Stimulated activated CD8-positive, alpha-beta memory T cell treated with anti-CD3 and anti-CD28 coated beads, Interleukin-15, amount 100 ng/mL, for 4 hours (primary cell): ENCODE measurements at places on chromosomes 4 and X.

- DNase-seq = no peak
Observed at GRCh38 chr4:127509155-127509554, 123.6 kb upstream of the INTU start.

- no peak for DNase-seq
Observed at GRCh38 chr4:163591614-163592020, 97.1 kb downstream of the TMA16 start.

DNA sequence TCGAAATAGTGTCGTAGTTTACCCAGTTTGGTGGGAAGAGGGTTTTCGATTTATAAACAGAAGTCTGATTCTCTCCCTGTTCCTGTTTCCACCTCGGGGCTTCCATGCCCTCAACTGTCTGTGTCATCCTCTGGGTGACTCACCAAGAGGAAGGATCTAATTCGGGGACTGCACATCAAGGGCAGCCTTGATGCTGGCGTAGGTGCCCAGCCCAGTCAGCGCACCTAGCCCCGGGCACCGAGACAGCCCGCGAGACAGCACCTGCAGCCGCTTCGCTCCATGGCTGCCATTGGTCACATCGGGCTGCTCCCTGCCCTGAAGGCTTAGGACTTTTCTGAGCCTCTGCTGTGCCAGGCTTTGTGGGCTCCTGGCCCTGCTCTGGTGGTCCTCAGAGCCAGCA lies 7.7 kb downstream of the ABCD1 start:
- DNase-seq = no peak

DNA sequence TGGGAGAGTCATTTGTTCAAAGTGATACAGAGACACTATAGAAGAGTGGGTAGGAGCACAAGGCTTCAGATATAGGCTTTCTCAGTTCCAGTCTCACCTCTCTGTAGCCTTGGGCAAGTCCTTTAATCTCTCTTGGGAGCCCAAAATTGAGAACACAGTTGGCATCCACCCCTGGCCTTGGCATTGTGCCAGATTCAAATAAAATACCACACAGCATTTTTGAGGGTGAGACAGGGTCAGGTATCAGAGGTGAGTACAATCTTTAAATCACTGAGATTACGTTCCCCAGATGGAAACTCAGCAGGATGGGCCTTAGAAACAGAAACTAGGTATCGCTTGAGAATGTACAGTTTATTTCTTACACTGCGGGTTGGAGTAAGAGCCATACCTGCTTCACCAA lies 25.2 kb upstream of the SMIM10L2A start:
- DNase-seq = no peak

- no peak for DNase-seq
Observed at GRCh38 chr4:2511645-2512131, 24.8 kb upstream of the FAM193A start.

DNA sequence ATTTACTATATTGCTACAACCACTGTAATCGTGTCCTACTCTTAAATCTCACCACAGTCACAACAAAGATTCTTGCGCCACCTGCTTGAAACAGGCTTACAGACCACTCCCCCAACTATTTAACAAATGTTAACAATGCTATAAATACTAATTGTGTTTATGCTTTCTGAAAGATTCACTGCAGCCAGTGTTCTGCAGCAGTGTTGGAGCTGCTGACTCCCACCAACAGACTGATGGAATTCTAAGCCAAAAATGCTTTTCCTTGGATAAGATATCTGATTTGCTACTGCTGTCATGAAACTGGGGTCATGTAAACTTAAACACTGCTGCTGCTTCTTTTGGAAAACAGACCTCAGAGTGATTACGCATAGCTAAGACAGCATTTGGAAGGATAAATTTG lies 244.2 kb upstream of the MAB21L2 start:
- DNase-seq = no peak

DNA sequence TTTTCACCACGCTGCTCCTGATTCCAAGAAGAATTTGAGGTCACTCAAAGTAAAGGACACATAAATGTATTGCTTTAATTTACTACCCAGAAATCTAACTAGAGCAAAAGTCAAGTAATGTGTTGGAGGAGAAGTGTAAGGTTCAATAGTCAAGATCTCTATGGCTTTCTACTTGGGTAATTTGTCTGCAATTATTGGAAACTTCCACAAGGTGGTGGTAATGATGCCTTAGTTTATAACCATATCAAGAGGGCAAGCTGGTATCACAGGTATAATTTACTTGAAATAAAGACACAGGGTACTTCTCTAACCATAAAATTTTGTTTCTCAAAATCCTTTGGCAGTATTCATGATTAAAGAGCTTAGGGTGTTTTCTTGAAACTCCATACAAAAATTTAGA lies 10.2 kb upstream of the GRIA3 start:
- no peak for DNase-seq

DNA sequence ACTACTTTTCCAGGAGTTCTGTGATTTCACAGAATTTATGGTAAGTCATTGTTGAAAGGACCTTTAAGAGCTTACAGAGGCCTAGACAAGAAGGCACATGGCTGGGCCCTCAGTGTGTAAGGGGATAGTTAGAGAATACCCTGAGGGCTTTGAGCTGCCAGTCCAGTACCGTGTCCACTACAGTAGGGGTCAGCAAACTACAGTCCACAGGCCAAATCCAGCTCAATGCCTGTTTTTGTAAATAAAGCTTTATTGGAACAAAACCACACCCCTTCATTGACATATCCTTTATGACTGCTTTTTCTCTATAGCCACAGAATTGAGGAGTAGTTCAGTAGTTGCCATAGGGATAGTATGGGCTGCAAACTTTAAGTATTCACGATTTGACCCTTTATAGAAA lies 176.2 kb downstream of the MID1 start:
- DNase-seq = no peak

GRCh38 chrX:112812741-112813140 lies 27.9 kb downstream of the AMOT start:
- DNase-seq = no peak

GRCh38 chr4:163651761-163652160 lies 157.3 kb downstream of the TMA16 start:
- no peak for DNase-seq

- DNase-seq = no peak
Observed at GRCh38 chr4:105808750-105809041, 86.6 kb upstream of the NPNT start.

DNA sequence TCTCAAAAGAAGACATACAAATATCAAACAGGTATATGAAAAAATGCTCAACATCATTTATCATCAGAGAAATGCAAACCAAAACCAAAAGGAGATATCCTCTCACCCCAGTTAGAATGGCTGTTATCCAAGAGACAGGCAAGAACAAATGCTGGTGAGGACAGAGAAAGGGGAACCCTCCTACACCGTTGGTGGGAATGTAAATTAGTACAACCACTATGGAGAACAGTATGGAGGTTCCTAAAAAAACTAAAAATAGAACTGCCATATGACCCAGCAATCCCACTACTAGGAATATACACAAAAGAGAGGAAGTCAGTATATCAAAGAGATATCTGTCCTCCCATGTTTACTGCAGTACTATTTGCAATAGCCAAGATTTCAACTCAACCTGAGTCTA lies 83.5 kb downstream of the CDS1 start:
- DNase-seq = no peak

DNA sequence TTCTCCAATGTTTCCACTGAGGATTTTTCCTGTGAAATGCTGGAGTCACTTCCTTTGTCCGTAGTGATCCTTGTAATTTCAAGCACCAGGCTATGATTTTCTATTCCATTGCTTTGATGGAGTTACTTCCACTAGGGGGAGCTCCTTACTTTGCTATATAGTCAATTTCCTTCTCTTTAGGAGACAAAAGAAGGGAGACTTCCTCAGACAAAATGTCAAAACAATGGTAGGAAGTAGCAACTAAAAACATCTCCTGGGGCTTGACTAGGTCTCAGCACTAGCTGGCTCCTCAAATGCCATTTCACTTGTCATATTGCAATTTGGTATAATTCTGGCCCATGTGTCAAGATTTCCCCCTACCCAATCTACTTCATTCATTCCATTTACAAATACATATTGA lies 24.1 kb downstream of the ZCCHC12 start:
- no peak for DNase-seq

DNA sequence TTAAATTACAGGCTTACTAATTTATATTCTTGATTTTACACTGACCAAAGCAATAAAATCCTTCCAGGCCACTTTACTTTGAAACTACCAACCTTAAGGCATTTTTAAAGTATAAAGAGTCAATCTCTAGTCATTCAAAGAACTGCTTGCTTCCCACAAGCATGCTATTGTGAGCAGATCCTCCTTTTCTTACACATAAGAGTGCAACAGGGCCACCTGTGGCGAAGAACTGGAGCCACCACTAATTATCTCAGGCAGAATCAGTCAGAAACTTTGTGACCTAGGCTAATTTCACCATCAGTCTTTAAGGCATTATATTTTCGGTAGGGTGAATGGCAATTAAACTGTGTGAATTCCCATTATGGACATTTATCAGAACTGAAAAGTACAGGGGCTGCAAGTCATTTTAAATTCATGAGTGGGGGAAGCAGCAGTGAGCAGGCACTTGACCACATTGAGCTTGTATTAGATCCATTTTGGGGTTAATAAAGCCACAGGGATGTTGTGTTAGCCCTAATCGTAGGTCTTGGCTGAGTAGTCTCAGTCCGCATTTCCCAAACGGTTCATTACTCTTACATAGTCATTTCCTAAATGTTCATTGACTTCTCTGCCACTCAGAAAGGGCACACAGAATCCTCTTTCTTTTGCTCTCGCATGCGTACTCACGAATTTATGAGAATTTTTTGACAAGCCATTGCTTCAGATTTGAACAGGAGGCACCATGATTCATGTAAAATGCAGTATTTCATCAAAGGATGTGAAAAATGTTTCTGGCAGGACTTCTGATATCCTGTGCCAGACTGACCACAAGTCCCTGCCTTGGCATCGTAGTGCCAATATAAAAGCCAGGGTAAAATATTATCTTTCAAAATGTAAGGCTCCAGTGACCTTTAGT lies 39.8 kb downstream of the NPY2R start:
- DNase-seq = no peak

DNA sequence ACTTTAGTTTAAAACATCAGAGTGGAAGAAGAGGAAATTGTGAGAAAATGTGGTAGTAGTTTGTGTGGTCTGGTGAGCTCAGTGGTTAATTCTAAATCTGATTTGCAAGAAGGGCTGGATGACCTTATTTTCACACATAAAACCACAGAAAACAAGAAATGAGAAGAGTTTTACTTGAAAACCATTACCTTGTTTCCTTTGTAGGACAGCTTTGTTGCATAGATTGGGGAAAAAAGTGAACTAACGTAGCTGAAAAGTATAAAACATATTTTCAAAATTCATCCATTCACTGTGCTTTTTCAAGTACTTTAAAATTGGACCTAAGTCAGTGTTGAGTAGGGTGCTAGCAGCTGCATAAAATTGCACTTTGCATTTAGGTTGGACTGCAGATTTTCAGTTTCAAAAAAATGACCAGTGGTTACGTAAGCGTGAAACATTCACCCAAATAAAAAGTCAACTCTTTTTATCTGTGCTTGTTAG lies 211.3 kb downstream of the ARHGAP10 start:
- DNase-seq = no peak
